ENCODE measurements at places on chromosomes 6 and 20.

- no peak for DNase-seq
Measured at GRCh38 chr6:41813469-41813868, 26.0 kb downstream of the TOMM6 start.

DNA sequence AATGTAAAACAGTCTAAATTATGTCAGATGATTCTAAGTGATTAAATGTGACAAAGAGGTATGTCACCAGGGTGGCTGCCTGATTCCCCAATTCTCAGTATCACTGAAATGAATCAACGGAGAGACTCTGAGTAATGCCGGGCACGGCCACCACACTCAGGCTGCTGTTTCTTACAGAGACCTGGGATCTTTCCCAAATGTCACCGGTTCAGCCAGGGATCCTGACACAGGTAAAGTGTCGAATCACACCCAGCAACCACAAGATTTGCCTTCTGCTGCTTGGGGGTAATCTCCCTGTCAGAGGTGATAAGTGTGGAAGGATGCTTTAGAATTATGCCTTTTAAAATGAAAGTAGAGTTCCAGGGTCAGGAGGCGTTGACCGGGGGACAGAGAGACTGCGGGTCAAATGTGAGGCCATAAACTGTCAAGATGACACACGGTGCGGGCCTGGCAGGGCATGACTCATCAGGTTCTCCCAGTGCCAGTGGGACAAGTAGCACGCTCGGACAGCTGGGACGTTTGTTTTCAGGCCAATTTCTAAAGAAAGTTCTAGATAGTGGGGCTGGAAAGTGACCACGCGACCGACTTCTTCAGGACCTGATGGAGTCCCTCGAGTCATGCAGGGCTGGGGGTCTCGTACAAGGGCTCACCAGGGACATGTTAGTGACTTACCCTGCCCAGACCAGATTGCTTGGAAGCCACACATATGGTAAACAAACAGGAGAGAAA lies 48.9 kb downstream of the PRDM1 start:
- no peak for DNase-seq

DNA sequence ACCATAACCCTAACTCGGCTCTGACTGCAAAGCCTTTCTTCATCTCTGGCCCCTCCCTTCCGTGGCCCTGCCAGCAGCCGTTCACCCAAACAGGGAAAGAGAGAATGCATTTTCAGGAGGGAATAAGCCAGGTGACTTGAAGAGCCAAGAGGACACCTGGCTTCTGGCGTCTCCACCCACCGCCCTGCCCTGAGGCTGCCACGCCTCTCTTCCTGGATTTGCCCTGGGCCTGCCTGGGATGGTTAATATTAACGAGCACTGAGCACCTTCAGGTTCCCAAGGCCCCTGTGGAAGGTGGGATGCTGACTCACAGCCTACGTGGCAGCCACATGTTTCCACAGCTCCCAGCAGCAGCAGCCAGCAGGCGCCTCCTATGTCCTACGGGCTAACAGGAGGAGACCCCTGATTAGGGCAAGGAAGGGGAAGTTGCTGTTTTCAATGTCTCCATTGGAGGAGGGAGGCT lies 138.0 kb upstream of the RREB1 start:
- no peak for DNase-seq

- DNase-seq: no peak
Measured at GRCh38 chr20:14700639-14700960, 363.2 kb upstream of the FLRT3 start.

- DNase-seq: no peak
Measured at GRCh38 chr6:25922301-25922700, 8.2 kb downstream of the SLC17A2 start.

DNA sequence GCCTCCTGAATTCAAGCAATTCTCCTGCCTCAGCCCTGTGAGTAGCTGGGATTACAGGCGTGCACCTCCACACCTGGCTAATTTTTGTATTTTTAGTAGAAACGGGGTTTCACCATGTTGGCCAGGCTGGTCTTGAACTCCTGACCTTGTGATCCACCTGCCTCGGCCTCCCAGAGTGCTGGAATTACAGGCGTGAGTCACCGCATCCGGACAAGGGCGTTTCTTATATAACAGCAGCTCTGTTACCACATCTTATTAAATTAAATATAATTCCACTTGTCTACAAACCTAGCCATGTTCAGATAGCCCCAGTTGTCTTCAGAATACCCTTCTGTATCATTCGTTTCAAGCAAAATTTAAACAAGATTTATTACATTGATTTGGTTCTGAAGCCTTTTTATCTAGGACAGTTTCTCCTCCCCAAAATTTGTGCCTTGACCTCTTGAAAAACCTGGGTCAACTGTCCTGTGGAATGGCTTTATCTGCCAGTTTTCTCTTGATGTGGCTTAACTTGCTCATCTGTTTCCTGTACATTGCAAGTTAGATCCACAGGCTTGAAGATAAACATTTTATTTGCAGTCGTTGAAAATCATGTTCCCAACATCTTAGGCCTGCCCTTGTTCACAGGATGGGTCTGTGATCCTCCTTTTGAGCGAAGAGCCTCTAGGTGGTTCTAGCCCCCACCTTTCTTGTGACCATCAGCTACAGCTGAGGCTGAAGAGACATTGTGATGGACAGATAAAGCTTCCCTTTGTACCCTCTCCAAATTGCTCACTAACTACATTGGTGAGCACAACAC lies 132.2 kb downstream of the ARID1B start:
- no peak for DNase-seq

DNA sequence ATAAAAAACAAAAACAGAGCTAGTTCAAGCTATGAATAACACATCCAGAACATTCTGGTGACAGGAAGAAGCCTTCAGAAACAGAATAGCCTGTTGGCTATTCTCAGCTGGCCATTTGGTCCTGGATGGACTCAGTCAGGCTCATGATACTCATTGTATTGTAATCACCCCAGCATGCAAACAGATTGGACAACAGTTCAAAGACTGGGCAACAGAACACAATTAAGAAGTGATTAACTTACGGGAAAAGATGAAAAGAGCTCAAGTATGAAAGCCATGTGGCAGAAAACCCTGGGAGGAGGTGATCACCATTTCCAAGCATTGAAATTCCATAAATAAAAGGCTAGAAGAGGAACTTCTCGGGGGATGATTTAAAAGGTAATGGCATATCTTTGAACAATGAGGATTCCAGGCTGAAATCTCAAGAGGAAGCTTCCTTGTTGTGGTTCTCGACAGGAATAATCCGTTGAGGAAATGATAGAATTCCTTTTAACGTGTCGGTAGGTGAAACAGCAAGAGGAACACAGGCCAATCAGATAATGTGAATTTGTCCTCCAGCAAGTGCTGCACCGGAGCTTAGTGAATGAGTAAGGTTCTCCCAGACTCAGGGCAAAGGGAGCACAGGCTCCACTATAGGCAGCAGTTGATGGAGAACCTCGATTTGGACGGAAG lies 172.4 kb downstream of the BCAS1 start:
- no peak for DNase-seq

DNA sequence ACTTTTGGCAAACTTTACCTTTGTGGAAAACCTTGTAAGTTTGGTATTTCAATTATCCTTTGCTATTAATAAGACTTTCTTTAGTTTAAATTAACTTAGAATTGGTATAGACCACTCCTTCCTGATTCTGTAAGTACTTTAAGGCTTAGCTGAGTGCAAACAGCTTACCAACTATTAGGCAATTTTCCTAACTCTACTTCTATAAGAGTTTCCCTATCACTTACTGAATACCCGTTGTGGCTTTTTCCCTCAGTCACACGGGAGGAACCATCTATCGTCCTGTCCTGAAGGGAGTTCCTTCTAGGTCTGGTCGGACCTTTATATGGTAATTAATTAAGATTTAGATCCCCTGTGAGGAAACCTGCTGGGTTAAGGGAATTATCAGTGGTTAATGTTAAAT lies 9.6 kb downstream of the SLC35A1 start:
- no peak for DNase-seq

DNA sequence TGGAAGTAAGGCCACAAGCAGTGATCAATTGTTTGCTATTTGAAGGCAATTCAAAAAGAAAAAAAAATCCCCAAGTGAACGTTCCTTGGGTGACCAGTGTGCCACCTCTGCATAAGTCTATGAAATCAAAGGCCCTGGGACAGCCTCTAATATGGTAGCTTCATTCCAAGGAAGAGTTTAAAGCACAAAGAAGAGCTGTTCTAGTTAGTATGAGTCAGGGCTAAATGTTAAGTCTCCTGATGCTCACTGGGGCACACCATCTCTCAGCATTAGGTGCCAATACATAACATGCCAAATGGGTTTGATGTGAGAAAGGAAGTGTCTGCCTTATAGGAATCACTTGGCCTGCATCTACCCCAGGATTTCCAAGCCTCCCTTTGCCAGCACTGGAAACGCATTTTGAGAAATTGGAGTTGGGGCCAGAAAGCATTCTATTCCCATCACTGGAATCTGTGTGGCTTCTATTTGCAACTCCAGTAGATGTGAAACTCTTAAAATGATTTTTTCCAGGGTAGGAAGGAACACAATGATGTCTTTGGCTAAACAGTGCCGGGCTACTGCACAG lies 13.0 kb downstream of the UNC5CL start:
- no peak for DNase-seq

- no peak for DNase-seq
Measured at GRCh38 chr20:60955706-60956105, 296.4 kb upstream of the CDH4 start.

GRCh38 chr6:152571089-152571488 lies 66.1 kb downstream of the SYNE1 start:
- DNase-seq: no peak

- DNase-seq: peak; percentile 49
Measured at GRCh38 chr6:85594197-85594930, 706 bp upstream of the SNX14 start.

DNA sequence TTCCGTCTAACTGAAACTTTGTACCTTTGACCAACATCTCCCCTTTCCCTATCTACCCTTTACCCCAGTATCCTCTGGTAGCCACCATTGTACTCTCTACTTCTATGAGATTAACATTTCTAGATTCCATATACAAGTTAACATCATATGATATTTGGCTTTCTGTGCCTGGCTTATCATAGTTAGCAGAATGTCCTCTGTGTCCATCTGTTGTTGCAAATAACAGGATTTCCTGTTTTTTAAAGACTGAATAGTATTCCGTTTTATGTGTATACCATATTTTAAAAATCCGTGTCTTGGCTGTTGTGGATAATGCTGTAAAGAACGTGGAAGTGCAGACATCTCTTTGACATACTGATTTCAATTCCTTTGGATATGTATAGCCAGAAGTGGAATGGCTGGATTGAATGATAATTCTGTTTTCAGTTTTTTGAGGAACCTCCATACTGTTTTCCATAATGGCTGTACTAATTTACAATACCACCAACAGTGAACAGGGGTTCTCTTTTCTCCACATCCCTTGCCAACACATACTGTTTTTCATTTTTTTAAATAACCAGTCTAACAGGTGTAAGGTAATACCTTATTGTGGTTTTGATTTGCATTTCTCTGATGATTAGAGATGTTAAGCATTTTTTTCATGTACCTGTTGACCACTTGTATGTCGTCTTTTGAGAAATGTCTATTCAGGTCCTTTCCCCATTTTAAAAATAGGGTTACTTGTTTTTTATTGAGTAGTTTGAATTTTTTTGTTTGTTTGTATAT lies 53.8 kb downstream of the CDC5L start:
- DNase-seq: no peak

DNA sequence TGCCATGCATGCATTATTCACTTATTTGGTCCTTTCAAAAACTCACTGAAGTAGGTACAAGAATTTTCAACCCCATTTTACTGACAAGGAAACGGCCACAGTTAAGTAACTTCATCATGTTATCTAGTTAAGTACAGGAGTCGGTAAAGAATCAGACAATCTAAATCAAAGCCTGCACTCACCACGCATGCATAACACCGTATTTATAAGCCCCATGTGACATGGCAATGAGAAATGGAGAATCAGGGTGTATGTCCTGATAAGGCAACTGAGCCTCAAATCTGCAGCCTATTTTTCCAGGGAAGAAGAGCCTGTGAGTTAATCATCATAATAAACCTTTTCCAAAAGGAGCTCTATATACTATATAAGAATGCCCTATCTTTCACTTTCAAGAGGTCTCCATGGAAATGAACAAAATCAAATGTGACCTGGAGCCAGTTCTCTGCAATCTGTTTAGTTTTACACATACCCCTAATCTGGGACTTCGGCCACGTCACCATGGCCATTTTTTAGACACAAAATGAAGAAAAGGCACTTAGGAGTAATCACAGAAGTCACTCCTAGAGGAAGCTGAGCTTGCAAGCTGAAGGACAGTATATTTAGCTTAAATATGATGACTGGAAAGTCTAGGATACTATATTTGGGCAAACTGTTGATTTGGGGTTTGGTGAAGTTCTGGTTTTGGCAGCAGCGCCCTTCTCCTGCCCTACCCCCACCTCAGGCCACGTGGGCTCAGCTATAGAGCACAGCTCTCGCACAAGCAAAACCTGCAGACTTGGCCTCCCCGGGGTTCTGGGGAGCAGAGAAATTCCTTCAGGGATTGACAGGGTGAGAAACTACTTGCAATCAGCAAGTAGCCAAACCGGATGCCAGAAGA lies 19.2 kb downstream of the TRAM2 start:
- no peak for DNase-seq

GRCh38 chr20:62815066-62815991 lies 1.5 kb upstream of the COL9A3 start:
- DNase-seq: no peak

- no peak for DNase-seq
Measured at GRCh38 chr6:44926556-44926955, 401.6 kb upstream of the RUNX2 start.

GRCh38 chr6:49462927-49463611 lies at the start of the genes CENPQ and MMUT:
CENPQ (plus strand) TSS chr6:49463370; CDS start chr6:49470177, 6,807 bp downstream.
MMUT (minus strand) TSS chr6:49463253; CDS start chr6:49459466, 3,787 bp downstream.
- DNase-seq: peak; percentile 84

DNA sequence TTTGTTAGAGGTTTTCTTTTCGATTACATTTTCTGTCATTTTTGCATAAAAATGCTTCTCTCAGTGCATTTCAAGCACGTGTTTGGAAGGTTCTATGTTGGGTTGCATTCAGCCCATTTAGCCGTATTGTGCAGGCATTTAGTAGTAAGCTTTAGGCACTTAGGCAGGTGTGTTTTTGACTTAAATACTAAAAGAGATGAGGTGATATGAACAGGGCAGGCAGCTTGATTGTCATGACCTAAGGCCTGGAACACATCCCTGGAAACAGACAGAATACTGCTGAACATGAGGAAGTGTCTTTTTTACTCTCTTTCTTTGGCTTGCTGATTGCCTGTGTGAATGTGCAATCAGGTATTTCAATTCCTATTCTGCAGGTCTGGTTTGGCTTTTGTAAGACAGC lies 610.5 kb upstream of the MAN1A1 start:
- DNase-seq: no peak

- DNase-seq: no peak
Measured at GRCh38 chr6:79082304-79082703, 4.2 kb upstream of the PHIP start.

- DNase-seq: no peak
Measured at GRCh38 chr20:32839227-32839981, 19.3 kb upstream of the EFCAB8 start.

GRCh38 chr6:35980991-35981645 lies 43.3 kb downstream of the SLC26A8 start:
- no peak for DNase-seq

Data from stimulated activated CD4-positive, alpha-beta T cell treated with anti-CD3 and anti-CD28 coated beads, Interleukin-4, amount 100 ng/mL, for 1 hour (primary cell).